ENCODE measurements at places on chromosomes 2 and 18.

DNA sequence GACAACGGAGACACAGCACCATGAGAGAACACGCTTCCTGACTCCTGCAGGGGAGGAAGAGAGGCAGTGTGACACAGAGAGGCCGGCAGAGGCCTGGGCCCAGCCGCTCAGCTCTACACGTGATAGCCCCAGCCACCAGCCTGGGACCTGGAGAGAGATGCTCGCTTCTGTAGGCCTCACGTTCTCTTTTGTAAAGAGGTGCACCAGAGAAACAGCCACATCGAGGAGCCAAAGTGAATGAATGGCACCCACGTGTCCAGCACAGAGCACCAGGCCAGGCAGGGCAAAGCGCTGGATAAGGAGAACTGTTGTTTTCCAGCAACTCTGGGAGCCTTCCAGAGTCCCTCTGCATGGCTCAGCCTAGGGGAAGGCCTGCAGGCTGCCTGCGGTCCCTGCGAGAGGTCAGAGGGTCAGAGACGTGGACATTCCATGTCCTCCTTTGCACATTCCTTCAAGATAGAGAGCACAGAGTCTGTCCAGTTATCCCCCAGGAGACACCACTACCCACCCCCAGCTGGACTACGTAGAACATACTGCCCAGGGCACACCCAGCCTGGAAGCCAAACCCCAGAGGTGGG, 14.2 kb downstream of the LIMS2 start:
- DNase-seq: no peak

DNA sequence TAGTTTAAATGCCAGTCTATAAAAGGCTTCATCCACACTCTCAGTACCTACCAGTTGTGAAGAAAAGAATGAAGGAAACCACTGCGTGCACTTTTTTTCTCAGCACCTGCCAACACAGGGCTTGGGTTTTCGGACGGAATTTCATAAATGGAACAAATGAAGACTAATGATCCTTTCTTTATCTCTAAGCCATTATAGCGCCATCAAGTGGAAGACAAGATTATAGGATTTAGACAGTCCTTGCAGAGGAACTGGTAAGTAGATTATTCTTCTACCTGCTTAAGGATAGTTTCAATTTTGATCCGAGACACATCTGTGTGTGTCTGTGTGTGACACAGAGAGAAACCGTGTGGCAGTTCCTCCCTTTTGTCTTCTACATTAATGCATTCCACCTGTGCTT, 245.6 kb downstream of the NRXN1 start:
- DNase-seq: no peak

- DNase-seq: no peak
These were observed 493.8 kb upstream of the NRP2 start for GRCh38 chr2:205188239-205189138.

DNA sequence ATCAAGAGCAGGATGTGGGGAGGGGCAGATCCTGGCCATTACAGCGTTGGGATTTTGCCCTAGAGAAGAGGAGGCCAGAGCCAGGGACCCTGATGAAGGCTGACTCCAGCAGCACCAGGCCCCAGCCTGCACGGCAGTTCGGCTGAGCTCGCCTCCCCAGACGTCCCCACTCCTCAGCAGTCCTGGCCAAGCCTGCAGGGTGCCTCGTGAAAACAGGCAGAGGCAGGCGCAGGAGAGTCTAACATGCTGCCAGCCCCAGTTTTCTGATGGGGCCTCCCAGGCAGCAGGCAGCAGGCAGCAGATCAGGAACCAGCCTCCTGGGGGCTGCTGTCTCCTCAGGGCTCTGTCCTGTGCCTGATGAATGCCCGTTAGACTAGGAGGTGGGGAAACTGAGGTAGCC, 19.7 kb upstream of the GLI2 start:
- no peak for DNase-seq

DNA sequence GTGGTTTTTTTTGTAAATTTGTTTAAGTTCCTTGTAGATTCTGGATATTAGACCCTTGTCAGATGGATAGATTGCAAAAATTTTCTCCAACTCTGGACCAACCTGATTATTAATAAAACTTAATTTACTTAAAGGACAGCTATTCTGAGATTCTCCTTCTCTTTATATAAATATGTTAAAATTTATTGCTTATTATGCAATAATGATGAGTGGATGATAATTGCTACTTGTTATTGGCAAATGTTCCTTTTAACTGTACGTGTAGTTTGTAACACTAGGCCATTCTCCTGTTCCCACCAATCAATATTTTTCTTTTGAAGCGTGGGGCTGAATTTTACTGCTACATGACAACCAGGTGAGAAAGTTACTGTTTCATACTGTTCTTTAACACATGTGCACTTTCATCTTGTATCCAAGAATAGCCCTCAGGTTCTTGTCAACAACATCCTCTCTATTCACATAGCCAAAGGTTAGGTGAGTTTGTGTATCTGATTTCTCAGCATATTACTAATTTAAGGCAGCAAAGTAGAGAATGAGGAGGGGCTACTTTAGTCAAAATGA, 16.6 kb upstream of the STK17B start:
- no peak for DNase-seq

DNA sequence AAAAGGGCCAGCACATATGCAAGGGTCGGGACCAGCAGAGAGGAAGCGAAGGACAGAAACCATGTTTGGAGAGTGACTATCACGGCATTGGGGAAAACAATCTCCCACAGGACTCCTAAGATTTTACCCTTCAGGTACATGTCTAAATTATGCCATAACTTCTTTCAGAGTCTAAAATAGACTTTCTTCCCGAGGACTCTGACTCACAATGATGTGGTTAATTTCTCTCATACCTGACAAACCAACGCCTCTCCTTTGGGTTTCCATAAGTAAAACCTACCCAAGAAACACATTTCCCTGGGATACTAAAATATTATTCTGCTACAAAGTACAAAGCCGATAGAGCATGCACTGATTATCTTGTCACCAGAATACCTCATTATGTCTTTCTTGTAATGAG, 127.8 kb upstream of the NETO1 start:
- no peak for DNase-seq

DNA sequence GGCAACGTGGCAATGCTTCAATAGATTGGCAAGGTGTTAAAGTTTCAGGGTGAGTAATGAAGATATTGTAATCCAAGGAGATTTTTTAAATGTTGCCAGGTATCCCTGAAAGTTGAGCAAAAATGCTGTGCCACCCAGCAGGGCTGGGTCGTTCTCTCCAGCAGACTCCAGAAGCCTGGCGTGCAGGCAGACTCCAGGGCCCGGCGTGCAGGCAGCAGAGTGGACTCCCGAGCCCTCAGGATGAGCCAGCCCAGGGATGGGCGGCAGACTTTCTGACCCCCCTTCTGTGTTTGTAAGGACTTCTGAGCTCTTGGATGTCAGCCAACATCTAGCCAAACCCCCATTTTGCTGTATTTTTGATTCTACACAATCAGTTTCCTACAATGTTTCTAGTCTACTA, 289.1 kb downstream of the ZNF516 start:
- DNase-seq: no peak

DNA sequence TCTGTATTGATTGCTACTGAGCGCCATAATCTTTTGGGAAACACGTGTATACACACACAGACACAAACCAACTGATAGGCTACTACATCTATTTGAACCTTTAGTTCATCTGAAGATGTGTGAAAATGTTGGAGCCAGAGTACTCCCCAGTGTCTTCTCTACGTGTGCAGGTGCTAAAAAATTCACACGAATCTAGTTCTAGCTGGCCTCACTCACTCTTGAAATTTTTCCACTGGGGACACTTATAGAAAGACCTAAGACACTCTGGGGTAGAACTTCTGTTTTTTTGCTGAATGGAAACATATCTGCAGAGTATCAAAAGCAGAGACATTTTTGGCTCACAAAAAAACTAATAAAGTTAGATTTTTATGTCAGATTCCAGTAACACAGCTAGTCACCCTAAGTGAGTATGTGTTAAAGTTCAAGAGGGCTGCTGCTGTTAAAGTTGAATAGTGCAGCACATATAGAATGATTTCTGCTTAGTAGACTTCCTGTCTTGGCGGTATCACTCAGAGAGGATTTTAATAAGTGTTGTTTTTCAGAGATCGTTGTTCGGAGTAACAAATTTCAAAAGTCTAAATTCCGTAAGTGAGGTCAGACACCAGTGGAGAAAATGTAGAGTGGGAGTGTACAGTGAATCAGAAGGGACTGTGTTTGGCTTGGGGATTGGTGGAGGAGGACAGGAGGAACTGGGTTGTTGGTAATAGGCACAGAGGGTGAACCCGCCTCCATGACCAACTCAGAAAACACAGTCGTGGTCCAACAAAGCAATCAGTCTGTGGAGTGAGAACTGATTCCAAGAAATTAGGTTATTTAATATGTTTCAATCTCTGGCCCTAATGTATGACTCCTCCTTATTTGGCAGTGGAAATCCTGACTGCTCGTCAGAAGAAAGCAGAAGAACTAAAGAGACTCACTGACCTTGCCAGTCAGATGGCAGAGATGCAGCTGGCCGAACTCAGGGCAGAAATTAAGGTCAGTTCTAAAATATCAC, 43.1 kb downstream of the KCTD18 start:
- peak; percentile 54 for DNase-seq

DNA sequence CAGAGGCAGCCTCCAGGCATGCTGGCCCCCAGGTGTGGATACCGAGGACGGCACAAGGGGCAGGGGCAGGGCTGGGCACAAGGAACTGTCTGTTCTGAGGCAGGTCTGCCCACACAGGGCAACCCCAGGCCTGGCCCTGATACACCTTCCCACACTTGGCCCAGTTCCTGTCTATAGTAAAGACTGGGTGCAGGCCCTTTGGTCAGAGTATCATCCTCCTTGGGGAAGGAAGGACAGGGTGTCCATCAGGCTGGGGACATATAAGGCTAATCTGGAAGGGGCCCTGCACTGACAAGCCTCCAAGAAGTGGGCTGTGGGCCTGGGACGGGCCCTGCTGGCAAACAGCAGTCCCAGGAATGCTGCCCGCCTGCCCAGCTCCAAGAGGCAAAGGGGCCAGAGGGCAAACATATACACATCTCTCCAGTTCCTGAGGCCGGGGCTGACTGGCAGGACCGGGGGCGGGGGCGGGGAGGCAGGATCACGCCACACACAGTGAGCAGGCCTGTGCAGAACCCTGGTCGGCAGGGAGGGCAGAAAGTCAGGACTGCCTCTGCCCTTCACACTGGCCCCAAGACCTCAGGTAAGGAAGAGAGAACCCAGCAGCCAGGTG, 18.9 kb downstream of the SDC1 start:
- DNase-seq: no peak

DNA sequence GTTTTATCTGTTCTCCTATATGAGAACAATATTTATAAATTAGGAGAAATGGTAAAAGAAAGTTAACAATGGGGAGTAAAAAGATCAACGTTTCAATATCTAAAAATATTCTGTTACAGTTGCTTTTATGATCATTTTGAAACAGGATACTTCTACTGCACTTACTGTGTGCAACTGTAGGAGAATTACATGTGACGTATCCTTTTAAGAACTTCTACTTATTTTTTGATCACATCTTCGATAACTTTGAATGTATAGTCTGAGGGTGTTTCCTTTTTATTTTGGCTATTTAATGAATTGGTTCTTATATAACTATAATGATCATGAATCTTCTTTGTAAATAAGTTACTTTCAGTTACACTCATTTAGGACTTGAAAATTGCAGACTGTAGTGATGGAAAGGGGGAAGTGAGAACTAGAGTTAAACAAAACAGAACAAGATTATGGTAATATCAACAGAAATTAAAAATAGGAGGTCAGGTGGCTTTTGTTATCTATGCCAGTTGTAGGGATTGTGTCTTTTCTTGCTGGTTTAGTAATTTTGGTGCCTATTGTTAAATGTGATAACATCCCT, 109.9 kb downstream of the MSTN start:
- no peak for DNase-seq

DNA sequence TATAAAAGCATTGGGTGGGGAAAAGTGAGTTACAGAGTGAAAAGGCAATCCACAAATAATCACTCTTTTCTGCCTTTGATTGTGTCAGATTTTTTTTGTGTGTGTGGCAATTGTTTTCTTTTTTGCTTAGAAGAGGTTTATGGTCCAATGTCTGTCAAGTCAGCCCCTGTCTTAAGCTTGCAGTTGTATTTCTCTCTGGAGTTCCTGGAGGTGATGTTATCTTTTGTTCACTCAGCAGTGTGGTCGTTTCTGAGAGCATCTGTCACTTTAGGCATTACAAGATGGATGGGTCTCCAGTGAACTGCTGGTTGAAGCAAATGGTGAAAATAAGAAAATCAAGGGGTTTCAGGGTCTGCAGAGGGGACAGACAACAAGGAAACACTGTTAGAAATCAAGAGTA, 121.3 kb downstream of the GREB1L start:
- no peak for DNase-seq

DNA sequence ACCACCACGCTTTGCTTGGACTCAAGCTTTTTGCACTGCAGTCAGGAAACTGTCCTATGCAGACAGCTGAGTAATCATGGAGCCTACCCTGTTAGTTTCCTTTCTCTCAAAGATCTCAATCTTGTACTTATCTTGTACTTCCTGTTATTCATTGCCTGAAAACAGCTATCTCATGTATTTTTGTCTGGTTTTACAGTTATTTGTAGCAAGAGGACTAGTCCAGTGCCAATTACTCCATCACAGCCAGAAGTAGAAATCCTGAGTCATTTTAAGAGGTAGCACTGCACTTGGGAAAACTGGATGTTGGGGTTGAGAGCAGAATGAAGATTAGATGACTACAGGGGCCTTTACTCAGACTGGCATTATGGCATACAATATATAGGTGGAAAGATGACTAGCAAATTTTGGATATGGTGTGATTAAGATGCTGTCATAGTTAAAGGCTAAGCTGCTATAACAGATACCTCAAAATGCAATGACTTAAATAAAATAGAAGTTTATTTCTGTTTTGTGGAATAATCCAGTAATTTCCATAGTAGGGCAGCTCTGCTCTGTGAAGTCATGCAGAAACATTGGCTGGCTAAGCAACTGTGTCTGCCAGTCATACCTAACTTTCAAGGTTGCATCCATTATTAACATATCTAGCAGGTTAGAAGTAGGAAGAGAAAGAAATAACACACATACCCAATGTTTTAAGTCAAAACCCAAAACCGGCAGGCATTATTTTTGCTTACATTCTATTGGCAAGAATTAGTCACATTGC, 21.1 kb upstream of the CHMP3 start:
- DNase-seq: peak; percentile 49

DNA sequence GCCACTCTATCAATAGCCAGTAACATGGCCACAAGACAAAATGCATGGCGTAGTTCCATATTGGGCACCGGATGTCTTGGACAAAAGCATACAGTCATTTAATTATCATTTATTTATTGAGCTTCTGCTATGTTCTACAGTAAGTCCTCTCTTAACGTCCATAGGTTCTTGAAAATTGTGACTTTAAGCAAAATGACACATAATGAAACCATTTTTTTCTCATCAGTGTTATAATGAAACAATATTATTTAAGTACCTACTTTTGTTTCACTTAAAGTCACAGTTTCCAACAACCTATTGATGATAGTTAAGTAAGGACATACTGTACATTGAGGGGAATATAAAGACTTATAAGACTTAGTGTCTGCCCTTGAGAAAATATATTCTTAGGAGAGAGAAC, 84.9 kb downstream of the XRCC5 start:
- DNase-seq: no peak

DNA sequence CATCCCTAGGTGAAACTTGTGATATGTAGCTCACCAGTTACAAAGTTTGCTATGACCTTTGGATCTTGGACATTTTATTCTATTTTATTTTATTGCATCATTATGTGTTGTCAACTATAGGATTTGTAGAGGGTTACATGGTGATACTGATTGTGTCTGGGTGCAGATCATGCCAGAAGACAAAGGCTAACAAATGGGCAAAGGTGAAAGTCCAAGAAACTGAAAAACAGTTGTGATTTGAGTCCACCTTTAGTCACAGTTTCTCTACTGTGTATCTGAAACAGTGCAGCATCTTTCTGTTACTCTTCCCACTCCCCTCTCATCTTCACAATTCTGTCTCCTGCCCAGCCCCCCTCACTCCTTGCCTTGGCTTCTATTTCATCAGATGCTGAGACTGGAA, 111.9 kb upstream of the LYPD6 start:
- no peak for DNase-seq
